Stimulated activated CD8-positive, alpha-beta memory T cell treated with anti-CD3 and anti-CD28 coated beads, Interleukin-4, amount 100 ng/mL, for 48 hours (primary cell): ENCODE measurements at places on chromosomes 12 and 14.

DNA sequence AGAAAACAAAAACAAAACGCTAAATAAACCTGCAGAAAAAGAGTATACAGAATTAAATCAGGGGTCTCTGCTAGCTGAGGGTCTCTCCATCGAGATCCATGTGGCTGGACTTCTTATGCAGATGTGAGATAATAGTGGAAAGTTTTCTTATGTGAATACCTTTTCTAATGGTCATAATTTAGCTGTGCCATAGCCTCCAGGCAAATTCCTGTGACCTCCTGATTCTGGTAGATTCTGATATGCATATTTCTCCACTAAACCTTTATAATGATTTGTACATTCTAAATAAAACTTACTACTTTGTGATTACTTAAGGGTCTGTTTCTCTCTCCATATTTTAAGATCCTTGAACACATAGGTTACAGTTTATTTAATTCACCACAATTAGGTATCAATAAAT is 1002.6 kb downstream of the GALC start:
- DNase-seq = no peak

GRCh38 chr14:70827752-70828151 is 18.4 kb upstream of the MAP3K9 start:
- DNase-seq = no peak

DNA sequence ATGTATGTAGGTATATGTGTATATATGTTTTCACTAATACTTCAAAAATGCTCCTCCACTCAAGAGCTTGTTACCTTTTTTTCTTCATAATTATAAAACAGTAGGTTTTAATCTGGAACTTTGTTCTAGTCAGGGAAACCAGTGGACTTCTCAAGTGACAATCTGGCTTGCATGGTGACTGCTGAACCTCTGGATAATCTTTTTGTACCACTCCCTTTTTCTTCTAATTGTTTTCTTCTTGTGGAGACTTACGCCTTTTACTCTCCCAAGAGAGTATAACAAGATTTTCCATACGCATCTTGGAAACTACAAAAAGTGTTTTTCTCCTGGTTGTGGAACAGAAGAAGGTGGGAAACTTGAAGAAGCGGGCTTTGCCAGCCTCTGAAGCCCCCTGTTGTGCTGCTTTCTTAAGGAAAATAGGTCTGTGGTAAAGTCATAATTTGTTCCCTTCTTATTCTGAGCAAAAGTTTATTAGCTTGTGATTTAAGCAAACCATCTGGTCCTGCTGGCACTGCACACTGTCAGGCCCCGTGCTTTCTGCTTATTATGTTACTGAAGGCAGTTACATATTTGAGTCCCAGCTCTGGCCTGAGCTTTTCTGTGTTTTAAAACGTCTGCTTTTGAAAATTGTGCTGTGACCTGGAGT is 291.8 kb downstream of the ERC1 start:
- no peak for DNase-seq

DNA sequence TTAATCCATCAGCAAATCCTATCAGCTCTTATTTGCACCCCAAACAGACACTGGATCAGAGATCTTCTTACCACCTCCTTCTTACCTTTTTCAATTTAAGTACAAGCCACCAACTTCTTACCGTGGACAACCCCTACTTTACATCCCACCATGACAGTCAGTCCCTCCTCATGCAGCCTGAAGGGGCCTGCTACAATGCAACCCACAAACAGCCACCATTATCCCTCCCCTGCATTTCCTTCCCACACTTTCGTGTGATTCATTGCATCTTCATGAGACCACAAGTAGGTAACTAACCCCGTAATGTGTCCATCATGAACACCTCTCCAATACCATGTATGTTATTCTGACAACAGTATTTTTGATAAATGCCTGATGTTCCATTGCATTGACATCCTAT is 108.6 kb downstream of the BCL11B start:
- DNase-seq = no peak

DNA sequence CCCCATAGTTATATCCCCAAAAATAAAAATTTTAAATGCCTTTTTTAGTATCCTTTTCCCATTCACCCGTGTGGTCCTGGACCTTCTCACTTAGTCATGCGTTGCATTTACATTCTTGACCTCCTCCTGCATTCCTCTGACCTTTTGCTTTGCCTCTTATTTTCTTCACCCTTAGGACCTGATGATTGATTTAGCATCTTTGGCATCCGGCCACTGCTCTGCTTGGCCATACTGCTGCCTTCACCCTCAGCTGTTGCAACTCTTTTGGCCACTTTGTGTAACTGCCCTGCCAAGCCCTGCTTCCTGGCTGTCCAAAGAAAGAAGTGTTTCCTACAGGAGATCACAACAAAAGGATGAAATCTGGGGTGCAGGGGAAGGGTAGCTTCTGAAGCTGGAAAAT is 48.8 kb upstream of the SLC38A4 start:
- DNase-seq = no peak

DNA sequence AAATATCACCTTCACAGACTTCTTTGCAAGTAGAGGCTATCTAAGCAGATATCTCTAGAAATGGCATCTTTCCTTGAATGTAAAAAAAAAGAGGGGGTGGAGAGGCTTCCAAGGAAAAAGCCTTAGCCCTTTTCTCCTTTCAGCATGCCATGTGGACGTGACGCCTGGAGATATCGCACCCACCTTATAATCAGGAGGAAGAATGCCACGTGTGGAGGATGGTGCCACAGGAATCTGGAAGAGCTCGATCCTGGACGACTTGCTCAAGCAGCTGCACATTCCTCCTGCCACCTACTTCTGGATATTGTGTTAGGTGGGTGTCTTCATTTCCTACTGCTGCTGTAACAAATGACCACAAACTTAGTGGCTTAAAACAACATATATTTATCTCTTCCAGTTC is 203.6 kb downstream of the NUAK1 start:
- no peak for DNase-seq

DNA sequence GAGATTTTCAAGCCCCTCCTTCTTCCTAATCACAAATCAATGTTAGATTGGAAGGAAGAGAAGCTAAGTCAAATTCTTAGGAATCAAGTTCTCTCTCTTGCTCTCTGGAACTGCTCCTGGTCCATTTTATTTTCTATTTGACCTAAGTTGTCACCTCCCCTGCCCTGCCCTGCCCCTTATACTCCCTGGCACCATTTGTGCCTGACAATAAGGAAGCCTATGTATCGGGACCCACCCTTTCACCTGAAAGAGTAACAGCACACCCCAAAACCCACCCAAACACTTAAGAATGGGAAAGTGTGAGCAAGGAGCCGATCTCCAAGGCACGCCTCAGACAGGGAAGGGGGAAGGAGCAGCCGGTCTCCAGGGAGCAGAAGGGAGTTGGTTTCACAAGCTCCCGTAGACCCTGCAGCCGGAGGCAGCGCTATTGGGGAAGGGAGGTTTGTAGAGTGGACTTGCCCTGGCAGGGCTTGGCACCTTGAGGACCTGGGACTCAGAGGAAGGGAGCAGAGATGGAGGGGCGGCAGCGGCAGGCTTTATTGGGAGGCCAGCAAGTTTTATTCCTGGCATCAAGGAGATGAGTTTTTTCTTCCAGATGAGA is 1.6 kb downstream of the LRRC74A start:
- no peak for DNase-seq

DNA sequence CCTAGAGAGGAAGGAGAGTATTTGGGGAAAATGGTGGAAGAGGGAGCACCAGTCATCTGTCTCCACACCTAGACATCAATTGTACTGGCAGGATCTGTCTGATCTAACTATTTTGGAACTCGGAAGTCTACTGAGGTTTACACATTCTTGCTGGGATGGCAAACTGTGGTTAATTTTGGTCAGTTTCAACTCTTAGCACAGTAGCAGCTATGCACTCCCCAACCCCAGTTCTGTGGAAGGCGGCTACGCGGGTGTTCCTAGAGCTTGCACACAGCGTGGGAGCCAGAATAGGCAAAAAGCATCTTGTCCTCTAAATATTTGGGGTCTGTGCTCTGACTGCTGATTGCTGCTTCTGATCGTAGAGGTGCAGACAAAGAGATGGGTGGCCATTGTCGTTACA is 33.8 kb downstream of the TECPR2 start:
- DNase-seq = no peak

DNA sequence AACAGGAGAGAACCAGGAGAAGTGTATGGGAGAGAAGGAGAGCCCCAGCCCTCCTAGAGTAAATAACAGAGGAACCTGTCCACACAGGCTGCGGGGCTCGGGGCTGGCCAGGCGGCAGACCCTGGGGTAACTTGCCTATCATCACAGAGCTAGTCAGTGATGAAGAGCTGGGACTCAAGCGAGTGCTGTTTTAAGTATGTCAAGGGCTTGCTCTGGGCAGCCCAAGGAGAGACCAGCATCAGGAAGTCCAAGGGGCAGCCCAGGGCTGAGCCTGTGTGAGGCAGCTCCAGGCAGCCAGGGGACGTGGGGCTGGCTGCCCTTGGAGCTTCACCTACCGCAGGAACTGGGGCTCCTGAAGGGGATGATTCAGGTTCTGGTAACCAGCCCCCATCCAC is 10.0 kb downstream of the VWF start:
- no peak for DNase-seq

DNA sequence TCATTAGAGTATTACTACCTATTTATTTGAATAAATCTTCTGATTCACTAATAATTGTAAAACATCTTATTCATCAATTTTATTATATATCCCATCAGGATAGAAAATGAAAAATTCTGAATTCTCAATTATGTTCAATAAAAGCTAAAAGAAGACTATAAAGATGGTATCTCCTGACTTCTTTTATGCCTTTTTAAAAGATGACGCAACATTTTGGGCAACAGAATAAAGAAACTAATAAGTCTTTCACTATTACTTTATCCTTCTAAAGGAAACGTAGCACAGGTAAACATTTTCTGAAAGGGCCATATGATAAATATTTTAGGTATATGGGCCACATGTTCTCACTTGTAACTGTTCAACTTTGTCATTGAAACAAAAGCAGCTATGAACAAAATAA is 10.1 kb upstream of the ATXN7L3B start:
- no peak for DNase-seq

DNA sequence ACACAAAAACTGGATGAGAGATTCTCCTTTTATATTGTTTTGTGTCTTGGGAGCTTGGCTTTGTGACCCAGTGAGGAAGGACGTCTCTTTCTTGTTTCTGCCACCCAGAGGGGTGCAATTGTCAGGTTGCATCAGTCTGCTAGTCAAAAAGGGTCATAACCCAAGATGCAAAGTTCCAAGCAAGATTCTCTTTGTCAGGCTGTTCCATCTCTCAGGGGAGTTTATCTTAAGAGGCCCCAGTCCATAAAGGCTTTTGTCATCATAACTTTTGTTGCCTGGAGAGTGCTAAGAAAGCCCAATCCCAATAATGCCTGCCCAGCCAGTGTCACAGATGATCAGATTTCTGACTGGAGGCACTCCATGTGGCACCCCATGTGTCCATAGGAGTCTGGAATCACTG is 444.9 kb downstream of the TRHDE start:
- no peak for DNase-seq

- DNase-seq = no peak
Observed at GRCh38 chr12:47793015-47793681, 20.1 kb downstream of the SLC48A1 start.

DNA sequence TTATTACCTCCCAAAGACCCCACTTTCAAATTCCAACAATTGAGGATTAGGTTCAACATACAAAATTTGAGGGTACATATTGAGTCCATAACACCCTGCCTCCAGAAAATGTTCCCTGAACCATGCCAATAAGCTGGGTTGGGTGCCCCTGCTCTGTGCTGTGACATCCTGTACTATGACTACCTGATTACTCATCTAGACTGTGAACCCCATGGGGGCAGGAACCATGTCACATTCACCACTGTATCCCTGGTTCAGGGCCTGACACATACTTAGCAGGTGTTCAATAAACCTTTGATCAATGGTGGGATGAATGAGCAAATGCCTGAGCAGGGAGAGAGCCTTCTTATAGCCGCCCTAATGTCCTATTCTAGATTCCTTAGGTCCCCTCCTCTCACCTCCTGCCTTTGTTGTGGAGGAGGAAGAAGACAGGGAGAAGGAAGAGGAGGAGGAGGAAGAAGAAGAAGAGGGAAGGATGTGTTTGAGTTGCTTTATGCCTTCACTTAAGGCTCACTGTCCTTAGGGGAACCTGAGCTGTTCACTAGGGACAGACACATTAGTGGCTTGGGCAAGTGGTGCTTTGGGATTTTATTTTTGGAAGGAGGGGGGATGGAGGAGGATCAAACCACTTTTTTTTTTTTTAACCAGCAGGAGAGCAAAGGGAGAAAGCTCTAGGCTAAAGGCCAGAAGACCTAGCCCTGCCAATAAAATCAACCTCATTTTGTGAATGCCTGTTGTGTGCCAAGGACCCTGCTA is 21.3 kb downstream of the GPR68 start:
- peak; percentile 50 for DNase-seq

DNA sequence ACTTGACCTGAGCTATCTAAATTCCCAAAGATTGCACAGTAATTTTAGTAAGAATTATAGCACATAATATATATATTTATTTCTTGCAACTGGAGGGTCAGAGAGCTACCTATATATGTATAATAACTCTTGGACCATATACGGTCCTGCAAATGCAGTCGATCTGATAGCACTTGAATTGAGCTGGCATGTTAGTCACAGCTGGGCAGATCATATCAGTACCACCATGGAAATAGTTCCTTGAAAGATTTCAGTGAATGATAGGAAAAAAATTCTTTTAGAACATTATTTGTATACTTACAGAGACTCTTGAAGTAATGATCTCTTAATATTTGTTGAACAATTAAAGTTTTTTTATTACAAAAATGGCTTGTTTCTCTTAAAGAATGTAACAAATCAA is 94.5 kb upstream of the MON2 start:
- DNase-seq = no peak

GRCh38 chr12:22979854-22980469 is 355.0 kb downstream of the ETNK1 start:
- no peak for DNase-seq

DNA sequence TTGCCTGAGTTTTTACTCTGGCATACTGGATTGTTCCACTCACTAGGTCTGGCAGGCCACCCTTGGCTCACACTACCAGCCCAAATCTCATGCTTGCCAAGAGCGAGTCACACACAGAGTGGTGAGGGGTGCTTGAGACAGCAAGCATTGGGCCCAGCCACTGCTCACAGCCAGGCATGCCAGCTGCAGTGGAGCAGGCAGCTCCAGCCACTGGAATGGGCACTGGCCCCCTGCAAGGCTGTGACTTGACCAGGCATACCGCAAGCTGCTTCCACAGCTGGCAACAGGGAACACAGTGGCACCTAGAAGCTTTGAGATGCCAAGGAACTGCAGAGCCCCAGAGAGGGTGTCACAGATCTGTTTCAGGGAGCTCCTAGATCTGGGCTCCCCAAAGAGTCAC is 488.5 kb downstream of the LRFN5 start:
- no peak for DNase-seq

DNA sequence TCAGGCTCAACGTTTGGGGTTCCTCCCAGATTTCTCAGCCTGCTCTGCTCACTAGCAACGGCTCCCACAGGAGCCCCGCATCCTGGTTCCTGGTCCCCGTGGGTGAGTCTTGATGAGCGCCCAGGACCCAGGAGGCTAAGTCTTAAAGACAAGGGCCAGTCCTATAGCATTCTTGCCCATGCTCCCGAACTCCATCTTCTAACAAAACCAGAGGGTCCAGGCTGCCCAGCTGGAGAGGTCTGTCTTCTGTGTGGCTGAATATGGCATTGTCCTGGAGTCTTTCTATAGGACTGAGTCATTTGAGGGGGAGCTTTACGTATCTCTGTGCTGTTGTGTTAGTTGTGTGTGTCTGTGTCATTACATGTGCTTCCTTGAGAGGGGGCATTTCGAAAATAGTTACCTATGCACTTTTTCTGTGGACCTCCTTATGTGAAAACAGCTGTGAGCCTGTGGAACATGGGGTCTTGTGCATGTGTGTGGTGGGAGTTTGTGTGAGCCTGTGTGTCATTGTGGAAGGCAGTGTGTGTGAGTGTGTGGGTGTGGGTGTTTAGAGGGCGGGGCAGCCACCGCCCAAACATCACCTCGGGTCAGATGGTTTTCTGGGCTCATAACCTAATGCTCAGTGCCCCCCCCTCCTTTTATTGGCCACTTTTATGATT is 9.1 kb upstream of the TBX5 start:
- no peak for DNase-seq
